NK-92 treated with Interleukin-12 subunit alpha and Interleukin-12 subunit beta, amount 100 ng/mL, for 24 hours (cell line): ENCODE measurements at places on chromosomes 7 and 10.

- no peak for DNase-seq
Observed at GRCh38 chr7:30613366-30614325, 19.0 kb downstream of the GARS1 start.

- DNase-seq, result no peak
Observed at GRCh38 chr7:127819975-127820731, 168.2 kb downstream of the SND1 start.

DNA sequence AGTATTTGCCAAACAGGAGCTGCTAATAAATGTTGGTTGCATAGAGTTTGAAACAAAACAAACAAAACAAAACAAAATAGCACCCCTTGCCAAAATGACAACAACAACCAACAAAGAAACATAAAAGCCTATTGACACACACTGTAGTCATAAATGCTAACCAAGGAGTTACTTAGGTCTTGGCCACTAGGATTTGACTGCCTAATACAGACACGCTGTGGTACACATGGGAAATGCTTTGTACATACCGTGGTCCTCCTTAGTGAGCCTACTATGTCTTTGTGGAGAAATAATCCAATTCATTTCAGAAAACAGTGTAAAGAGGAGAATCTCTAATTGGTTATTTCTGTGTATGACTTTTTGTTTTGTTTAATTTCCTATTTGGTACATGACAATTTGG is 53.2 kb upstream of the MTPN start:
- DNase-seq, result no peak

- DNase-seq, result no peak
Observed at GRCh38 chr10:21263263-21263803, 262.1 kb downstream of the SKIDA1 start.

GRCh38 chr10:117734731-117735405 is 192.3 kb downstream of the EMX2 start:
- DNase-seq, result no peak
